ENCODE measurements at places on chromosomes 3 and 15.
A peak's percentile ranks its signal among the peaks of the same experiment; 100 is the strongest.

- DNase-seq: no peak
These were observed 64.7 kb downstream of the ITGA11 start for GRCh38 chr15:68367226-68367625.

GRCh38 chr15:30953183-30953582 is 38.2 kb downstream of the MTMR10 start:
- DNase-seq: no peak

DNA sequence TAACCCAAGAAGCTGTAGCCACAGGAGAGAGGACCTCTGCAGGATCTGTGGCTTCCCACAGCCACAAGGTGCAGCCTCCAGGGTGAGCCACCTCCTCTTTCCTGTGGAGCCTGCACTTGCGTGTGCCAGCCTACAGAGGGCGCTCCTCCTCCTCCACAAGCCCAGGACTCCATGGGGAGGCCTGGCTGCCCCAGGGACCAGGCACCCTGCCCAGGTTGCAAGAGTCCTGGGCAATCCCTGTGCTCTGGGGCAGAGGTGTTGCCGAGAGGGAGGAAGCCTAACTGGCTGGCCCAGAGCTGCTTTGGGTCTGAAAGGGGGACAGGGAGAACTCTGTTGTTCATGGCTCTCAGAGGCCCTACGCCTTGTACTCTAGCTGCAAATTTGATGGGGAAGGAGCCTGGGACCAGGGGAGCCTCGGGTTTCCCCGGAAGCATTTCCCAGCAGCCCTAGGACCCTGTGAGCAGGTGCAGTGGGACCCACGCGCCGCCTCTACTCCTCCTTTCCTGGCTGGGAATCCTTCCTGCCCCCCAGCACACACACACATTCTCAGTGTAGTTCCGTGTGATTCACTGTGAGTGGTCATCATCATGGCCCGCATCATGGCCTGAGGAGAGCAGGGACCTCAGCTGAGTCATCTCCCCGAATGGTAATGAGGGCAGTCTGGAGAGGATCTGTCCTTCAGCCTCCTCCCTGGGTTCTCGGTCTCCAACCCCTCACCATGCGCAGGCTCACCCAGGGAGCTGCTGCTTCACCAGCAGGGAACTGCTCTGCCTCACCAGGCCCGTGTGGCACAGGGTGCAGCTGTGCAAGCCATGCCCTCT is 24.3 kb downstream of the TBC1D21 start:
- peak; percentile 63 for DNase-seq

DNA sequence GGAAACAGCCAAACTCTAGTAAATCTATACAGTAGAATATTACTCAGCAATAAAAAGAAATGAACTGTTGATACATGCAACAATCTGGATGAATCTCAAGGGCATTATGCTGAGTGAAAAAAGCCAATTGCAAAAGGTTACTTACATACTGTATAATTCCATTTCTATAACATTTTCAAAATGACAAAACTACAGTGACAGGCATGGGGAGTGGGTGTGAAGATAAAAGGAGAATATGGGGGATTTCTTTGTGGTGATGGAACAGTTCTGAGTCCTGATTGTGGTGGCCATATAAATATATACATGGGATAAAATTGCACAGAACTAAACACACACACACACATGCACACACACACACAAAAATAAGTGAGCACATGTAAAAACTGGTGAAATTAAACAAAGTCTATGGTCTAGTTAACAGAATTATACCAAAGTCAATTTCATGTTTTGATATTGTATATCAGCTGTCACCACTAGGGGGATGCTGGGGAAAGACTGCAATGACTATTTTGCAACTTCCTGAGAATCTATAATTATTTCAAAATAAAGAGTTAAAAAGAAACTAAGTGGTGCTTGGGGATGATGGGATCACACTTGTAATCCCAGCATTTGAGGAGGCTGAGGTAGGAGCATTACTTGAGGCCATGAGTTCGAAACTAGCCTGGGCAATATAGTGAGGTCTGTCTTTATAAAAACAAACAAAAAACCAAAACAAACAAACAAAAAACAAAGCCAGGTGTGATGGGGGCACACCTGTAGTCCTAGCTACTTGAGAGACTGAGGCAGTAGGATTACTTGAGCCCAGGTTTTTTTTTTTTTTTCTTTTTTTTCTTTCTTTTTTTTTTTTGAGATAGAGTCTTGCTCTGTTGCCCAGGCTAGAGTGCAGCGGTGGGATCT is 66.0 kb downstream of the SPTSSB start:
- no peak for DNase-seq

DNA sequence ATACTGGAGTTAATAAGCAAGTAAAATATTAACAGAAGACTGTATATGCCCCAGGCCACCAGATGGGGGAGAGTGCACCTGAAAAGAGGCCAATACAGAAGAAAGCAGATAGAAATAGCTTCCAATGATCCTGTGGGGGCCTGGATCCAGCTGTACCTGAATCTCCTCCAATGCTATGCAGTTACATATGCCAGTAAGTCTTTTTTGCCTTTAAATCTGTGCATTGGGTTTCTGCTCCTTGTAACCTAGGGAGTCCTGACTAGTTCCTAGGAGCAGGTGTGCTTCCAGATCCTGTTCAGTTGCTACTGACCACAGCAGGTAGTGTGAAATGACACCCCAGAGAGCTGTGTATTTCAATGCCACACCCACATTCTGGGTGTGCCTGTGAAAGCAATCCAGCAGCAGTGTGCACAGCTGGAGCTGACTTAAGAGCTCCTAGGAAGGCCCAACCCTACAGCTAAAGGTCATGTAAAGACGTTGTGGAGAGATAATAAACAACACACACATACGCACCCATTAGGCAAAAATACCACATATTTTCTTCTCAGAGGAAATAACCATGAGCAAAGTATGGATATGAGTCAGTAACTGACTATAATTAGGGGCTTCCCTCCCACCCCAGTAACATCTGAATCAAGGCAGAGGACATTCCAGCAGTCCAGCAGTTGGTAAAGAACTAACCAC is 62.2 kb upstream of the AKAP13 start:
- DNase-seq: no peak

- no peak for DNase-seq
These were observed 103.4 kb downstream of the TPRG1 start for GRCh38 chr3:189275182-189275581.

DNA sequence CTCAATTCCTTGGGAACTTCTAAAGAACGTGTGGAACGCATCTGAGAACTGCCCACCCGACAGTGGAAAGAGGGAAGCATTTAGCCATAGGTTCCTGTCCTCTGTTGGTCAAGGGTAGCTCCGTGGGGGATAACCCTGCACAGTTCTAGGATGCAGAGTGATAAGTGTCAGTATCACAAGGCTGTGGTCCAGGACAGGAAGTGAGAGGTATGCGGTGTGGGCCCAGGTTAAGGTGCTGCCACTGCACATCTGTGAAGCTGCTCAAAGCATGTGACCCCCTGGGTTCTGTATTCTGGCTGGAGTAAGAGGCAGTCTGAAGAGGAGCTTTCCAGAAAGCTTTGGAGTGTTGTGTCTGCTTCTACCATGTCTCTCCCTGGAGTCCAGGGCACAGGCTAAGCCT is 51.7 kb upstream of the HES1 start:
- no peak for DNase-seq

DNA sequence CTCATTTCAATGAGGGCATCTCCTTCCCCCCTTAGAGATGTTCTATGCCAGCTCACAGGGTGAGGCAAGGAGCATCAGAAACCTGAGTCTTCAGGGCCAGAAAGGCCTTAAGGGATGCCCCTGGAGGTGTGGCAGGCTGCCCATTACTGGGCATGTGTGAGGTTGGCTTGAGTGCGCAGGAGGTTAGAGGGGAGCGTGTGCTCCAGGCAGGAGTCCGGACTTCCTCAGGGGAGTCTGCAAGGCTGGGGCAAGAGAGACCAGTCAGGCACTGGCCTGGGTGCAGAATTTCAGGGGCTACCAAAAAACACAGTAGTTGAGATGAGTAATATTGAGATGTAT is 1.9 kb downstream of the LOXL1 start:
- no peak for DNase-seq

DNA sequence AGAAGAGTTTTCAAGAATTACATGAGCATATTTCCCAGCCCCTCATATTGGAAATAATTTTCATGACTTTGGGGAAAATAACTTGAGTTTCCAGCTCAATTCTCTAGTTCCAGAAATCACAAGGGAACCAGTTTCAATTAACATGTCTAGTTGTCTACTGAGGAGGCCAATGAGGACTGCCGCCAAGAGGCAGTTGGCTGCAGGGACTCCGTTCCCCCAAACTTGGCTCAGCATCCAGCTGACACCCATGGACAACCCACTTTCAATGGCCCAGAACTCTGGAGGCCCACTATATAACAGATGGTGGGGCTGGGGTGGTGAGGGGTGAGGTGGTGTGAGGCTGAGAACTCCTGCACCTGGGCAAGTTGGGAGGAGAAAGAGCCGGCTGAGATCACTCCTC is 86.5 kb upstream of the TNFAIP8L3 start:
- DNase-seq: no peak

Data from activated naive CD4-positive, alpha-beta T cell treated with anti-CD3 and anti-CD28 coated beads, Interleukin-2, amount 50 U/mL, for 72 hours (primary cell).